HS-27A (cell line): ENCODE measurements at places on chromosomes 7 and 10.

GRCh38 chr7:2864999-2865670 is 21.0 kb upstream of the GNA12 start:
- peak; percentile 49 for DNase-seq

DNA sequence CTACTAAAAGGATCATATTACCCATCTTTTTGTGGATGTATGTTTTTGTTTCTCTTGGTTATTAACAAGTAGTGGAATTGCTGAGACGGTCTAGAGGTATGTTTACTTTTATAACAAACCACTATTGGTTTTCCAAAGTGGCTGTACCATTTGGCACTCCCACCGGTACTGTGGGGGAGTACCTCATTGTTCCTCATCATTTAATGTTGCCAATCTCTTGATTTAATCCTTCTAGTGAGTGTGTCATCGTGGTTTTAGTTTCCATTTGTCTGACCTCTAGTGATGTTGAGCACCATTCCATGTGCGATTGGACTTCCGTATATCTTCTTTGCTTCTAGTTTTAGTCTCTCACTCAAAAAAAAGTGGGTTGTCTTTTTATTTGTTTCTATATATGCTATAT is 50.4 kb downstream of the RBM33 start:
- no peak for DNase-seq

GRCh38 chr7:142250705-142251104 is 7.2 kb downstream of the PRSS58 start:
- peak; percentile 52 for DNase-seq

DNA sequence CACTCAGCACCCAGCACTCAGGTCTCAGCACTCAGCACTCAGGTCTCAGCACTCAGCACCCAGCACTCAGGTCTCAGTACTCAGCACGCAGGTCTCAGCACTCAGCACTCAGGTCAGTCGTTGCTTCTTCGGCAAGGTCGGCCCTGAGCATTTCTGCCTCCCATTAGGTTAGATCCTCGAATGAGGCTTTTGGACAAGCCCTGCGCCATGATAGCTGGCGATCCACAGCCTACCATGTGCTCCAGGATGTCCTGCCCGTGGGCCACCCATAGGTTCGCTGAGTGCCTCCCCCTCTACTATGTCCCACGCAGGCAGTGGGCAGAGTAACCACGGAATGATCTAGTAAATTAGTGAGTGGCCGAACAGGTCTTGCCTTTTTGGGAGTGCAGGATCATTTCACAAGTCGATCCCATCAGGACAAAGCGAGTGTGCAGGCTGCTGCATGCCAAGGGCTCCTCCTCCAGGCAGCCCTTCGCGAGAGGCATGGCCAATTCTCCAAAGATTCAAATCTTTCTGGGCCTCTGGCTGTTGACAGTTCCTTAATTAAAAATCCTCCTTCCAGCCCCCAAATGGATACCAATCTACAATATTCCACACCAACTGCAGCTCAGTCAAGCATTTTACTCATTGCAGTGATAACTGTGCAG is 206.3 kb downstream of the ADARB2 start:
- DNase-seq = no peak

GRCh38 chr7:26959290-26959689 is 94.9 kb upstream of the SKAP2 start:
- no peak for DNase-seq

GRCh38 chr10:43806831-43807640 is 158.4 kb upstream of the ZNF32 start:
- no peak for DNase-seq

DNA sequence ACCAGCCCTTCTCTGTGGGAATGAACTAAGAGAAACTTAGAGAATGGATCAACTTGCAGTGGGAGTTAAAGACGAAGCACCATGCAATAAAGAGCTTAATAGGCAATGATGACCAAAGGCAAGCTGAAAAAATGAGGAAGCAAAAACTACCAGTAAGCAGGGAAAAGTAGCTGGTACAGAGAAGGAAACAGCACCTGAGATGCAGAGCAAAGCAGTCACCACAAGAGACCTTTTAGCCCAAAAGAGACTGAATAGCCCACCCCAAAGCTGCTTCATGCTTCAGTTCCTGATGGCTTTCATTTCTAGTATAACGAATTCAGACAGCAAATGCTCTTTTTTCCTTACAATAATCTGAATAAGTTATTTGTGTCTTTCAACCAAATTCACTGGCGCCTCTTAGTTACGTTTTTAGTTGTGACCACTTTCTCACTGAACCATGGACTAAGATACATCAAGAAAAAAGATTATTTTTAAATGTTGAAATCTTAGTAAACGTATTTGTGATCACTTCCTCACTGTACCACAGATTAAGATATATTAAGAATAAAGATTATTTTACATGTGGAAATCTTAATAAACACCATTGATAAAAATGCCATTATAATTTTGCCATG is 76.0 kb downstream of the USP6NL start:
- no peak for DNase-seq

DNA sequence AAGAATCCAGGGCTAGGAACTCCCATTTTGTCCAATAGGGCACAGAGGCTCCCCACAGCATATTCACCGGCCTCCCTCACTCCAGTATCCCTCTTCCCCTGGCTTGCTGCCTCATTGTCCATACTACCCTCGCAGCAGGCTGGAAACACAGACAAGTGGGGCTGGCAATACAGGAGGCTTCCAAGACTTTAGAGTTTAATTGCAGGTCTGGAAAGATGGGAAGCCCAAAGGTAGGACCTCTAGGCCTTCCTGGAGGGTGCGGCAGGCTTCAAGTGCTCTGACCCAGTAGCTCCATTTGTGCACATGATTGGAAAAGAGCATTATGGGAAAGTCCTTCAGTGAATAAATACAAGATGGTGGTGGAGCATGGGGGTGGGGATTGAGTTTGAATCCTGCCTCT is 166.7 kb downstream of the EVX1 start:
- DNase-seq = no peak

DNA sequence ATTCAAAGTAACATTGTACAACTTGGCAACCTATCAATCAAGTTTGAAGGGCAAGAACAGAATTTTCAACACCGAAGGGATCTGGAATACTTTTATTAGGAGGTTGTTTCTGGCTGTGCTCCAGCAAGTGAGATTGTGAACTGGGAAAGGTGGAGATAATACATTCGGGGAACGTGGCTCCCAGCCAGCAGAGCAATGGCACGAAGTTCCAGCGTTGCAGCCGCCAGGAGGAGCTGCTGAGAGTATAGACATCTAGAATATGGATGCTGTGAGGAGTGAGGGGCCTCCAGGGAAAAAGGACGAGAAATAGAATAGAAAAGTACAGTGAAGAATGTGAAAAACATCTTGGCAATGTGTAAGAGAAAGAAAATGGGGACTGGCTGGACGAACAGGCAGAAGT is 69.5 kb downstream of the TCERG1L start:
- DNase-seq = no peak
